ENCODE measurements at places on chromosomes 5 and 9.

GRCh38 chr9:120663950-120664349, 50.3 kb downstream of the MEGF9 start:
- DNase-seq, result no peak

DNA sequence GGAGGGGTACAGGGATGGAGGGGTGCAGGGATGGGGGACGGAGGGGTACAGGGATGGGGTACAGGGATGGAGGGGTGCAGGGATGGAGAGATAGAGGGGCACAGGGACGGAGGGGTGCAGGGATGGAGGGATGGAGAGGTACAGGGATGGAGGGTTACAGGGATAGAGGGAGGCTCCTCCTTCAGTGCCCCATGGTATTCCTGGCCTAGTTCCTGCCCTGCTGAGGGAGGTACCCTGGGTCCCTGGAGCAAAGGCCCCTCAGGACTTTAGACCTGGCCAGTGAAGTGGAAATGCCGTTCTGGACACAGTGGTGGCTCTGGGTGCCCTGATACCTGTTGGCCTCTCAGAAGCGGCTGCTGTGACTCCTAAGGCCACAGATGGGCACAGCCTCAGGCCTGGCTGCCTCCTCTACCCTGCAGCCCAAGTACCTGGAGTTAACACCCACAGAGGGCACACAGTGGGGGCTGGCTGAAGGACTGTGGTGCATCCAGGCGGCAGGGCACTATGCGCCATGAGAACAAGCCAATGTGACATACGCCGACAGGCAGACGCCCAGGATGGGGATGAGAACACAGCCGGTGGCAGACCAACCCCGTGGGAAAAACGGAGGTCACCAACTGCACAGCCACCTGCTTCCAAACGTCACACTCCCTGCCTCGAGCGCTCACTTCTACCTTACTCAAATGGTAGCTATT, 8.4 kb downstream of the PTGES2 start:
- DNase-seq, result no peak

GRCh38 chr9:12972608-12973589, 198.1 kb downstream of the LURAP1L start:
- no peak for DNase-seq

DNA sequence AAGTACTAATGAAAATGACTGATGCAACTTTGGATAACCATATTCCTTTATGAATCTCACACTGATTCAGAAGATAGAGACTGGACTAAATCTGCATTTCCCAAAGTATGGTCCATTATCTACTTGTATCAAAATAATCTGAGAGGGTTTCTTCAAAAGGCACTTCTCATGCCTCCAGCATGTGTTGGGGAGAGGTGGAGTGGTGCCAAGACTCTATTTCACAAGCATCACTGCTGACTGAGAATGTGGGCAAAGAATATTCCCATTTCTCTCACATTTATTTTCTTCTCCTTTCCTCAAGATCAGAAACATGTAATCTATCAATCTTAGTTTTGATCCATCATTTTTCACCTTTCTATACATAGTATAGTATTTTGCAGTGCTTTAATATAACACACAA, 135.4 kb downstream of the GABRB2 start:
- no peak for DNase-seq

GRCh38 chr5:116521173-116521872, 53.3 kb downstream of the SEMA6A start:
- DNase-seq, result no peak

- no peak for DNase-seq
Measured at GRCh38 chr9:127336506-127337352, 60.2 kb upstream of the SLC2A8 start.

DNA sequence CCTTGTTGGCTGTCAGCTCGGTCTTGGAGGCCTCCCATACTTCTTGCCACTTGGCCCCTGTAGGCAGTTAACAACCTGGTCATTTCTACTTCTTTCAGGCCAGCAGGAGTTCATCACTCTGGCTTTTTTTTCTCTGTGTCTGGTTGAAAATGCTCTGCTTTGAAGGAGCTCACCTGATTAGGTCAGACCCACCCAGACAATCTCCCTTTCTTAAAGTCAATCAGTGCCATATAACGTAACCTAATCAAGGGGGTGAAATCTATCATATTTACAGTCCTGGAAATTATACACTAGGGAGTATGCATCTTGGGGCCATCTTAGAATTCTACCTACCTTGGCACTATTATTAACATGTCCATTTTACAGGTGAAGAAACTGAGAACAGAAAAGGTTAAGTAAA, 155.4 kb downstream of the SREK1 start:
- DNase-seq, result no peak

DNA sequence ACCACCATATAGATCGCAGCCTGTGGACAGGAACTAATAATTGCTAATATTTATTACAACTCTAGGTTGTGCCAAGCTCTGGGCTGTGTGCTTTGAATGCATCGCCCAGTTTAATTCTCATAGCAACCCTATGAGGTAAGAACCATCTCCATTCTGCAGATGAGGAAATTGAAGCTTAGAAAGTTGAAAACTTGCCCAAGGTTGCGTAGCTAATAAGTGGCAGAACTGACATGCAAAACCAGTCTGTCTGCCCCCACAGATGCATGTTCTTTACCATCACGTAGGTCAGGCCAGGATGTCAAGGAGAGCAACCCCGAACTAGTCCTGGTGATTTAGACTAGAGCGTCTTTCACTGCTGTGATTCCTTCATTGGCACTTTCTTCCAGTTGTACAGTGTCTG, 15.6 kb downstream of the WWC1 start:
- no peak for DNase-seq

GRCh38 chr5:20680718-20681302, 692.8 kb upstream of the CDH18 start:
- DNase-seq, result no peak

GRCh38 chr5:35320029-35320428, 89.7 kb upstream of the PRLR start:
- DNase-seq, result no peak

DNA sequence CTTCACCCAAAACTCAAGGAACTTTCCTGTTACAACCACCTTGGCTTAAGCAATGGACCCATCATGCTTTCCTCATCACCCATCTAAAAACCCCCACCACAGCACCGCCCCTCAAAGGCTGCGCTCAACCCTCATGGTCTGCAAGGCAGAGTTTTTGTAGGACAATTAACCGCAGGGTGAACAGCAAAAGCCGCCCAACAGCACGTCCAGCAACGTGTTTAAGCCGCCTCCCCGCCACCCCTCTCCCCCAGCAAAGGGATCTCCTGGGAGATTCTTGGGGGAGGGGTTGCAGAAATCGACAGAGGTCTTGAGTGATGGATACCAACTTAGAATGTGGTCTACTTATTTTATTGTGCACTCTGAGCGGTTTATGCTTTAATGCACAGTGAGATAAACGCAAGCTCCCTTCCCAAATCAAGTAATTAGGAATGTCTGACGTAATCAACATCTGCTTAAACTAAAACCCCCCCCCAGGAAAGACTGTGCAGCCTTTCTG, 1.9 kb downstream of the ROR2 start:
- DNase-seq, result no peak
